ENCODE measurements at places on chromosomes 4 and X. TPM values are rescaled to one million over a fixed set of nuclear protein-coding genes. Genes with fewer than 3 reads are reported as not detected.

Gene GPRASP1
- 0.54 TPM for total RNA-seq

Gene TCEAL2
- not detected for total RNA-seq

Gene PRRG3
- not detected for total RNA-seq

Gene TLR10
- not detected for total RNA-seq

Gene FAM9C
- total RNA-seq: not detected

DNA sequence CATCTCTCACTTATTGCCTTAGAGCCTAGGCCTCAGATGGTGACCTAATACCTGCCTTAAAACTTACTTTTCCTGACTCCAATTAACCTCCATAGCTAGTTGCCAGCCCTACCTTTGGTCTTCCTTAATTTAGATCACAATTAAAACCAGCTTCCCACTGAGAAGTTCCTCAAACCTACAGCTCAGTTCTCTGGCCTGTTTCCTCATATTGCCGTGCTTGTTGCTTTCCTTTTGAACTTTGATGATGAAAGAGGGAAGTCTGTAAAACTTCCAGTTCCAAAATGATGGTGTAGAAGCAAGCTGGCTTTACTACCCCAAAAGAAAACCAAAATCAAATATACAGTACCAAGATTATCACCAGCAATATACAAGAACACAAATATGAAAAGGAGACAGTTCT lies 28.9 kb upstream of the CAMK2D start:
- no peak overlapping the region for H3K4me3 ChIP-seq
- peaks cover 3% of the 10 kb centered on the region for H3K4me1 ChIP-seq
- no peak for DNase-seq
- H3K36me3 ChIP-seq: no peaks in the 10 kb centered on the region

DNA sequence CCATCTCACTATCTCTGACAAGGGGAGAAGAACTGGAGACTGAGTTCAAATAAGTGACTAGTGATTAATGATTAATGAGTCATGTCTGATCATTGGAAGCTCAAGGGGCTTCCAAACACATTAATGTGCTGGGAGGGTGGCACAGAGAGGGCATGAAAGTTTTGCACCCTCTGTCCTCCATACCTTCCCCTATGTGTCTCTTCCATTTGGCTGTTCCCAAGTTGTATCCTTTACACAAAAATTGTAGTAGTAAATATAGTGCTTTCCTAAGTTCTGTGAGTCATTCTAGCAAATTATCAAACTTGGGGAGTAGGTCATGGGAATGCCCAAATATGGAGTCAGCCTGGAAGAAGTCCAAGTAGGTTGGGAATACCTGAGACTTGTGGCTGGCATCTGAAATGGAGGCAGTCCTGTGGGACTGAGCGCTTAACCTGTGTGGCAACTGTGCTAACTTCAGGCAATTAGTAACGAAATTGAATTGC lies 4.1 kb upstream of the FAM200B start:
- peaks cover 27% of the 10 kb centered on the region for H3K4me1 ChIP-seq
- DNase-seq: peak; percentile 48
- no peaks in the 10 kb centered on the region for H3K36me3 ChIP-seq
- no peak overlapping the region for H3K27ac ChIP-seq
- H3K27me3 ChIP-seq: no peaks in the 10 kb centered on the region

DNA sequence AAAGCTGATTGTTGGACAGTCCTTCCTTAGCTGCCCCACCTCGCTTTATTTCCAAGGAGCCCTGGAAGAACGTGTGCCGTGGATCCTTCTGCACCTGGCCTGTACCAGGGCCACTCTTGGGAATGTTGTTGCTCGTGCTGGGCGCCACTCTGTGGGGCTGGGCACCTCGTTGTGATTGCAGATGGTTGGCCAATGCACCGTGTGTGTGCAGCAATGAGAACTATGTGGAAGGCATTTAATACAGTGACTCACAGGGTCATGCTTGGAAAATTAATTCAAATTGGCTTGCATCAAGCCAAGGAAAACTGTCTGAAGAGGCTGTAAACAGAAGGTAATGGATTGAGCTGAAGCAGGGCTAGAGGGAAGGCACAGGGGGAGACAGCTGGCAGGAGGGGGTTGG lies 37.0 kb upstream of the CD99L2 start:
- peak; percentile 74 for DNase-seq
- peaks cover 6% of the 10 kb centered on the region for H3K4me1 ChIP-seq
- H3K27me3 ChIP-seq: no peaks in the 10 kb centered on the region
- H3K4me3 ChIP-seq: no peak overlapping the region
- peak overlapping the region; percentile 42 for H3K27ac ChIP-seq

- no peak overlapping the region for H3K4me3 ChIP-seq
- no peak overlapping the region for H3K27ac ChIP-seq
- no peaks in the 10 kb centered on the region for H3K27me3 ChIP-seq
- no peak for DNase-seq
Observed at GRCh38 chr4:17500574-17500973, 11.3 kb downstream of the QDPR start.
